SJSA1 (cell line): ENCODE measurements at places on chromosomes 16 and 17. TPM values are rescaled to one million over a fixed set of nuclear protein-coding genes. Genes with fewer than 3 reads are reported as not detected.

The FOXN1 gene
- total RNA-seq, result not detected in 2 replicates

The TPPP3 gene
- total RNA-seq, result not detected in 2 replicates

DNA sequence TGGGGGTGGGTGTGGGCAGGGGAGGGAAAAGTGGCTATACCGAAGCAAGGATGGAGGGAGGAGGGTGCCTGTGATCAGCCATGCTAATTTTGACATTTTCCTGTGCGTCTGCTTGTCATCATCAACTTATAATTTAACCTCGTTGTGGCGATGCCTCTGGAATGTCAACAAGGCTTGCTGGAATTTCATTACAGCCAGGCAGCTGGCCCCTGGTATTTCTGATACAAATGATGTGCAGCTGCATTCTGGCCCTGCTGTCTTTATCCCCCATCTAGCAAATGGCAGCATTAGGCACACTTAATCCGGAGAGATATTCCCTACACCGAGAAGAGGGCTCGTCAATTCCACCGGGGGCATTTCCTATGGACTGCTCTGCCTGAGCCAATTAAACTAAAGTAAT lies 278.3 kb upstream of the CCL2 start:
- H3K27me3 ChIP-seq, result no peaks in the 10 kb centered on the region; the same call in 1 of the 2 replicates
- H3K36me3 ChIP-seq, result no peaks in the 10 kb centered on the region
- no peak overlapping the region for H3K4me3 ChIP-seq

The OTOP3 gene
- not detected in 2 replicates for total RNA-seq

The C16orf86 gene
- 0.32 TPM in 1 of 2 replicates, not detected in the other for total RNA-seq

- peaks cover 66% of the 10 kb centered on the region for H3K36me3 ChIP-seq
- H3K4me1 ChIP-seq, result no peaks in the 10 kb centered on the region
- H3K27ac ChIP-seq, result no peak overlapping the region
These were observed 15.4 kb downstream of the CLUH start for GRCh38 chr17:2695961-2696760.

DNA sequence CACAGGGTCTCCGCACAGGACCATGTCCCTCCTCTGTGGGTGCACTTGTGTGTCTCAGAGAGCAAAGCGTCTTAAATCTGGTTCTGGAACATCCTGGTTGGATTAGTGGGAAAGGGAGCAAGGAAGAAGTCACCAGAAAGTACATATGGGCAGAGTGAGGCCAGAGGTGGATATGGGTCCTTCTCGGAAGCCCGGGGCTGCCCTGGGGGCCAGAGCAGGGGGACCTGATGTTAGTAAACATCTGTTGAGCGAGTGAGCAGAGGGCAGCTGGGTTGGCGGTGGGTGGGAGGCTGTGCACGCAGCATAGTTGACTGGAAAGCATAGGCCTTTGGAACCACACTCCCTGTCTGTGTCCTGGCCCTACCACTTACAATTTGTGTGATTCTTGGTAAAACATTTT lies 22.7 kb downstream of the UNC13D start:
- DNase-seq, result no peak
- no peak overlapping the region for H3K27ac ChIP-seq
- peaks cover 91% of the 10 kb centered on the region for H3K36me3 ChIP-seq
- H3K27me3 ChIP-seq, result no peaks in the 10 kb centered on the region
- H3K4me3 ChIP-seq, result no peak overlapping the region

GRCh38 chr17:46135126-46135812 lies 58.0 kb downstream of the KANSL1 start:
- no peak for DNase-seq
- H3K4me1 ChIP-seq, result peaks cover 13% of the 10 kb centered on the region
- H3K27ac ChIP-seq, result no peak overlapping the region
- H3K36me3 ChIP-seq, result peaks cover 23% of the 10 kb centered on the region
- H3K27me3 ChIP-seq, result no peaks in the 10 kb centered on the region

The TP53TG3F gene
- not detected in 2 replicates for total RNA-seq

GRCh38 chr16:58148526-58148925 lies 19.3 kb upstream of the CFAP20 start:
- H3K27me3 ChIP-seq, result no peaks in the 10 kb centered on the region
- DNase-seq, result no peak
- H3K4me1 ChIP-seq, result no peaks in the 10 kb centered on the region

GRCh38 chr16:54460263-54460860 lies 173.8 kb upstream of the IRX3 start:
- H3K4me1 ChIP-seq, result peaks cover 42% of the 10 kb centered on the region
- H3K27ac ChIP-seq, result peak overlapping the region; percentile 55
- H3K27me3 ChIP-seq, result no peaks in the 10 kb centered on the region
- H3K36me3 ChIP-seq, result no peaks in the 10 kb centered on the region
- no peak overlapping the region for H3K4me3 ChIP-seq

DNA sequence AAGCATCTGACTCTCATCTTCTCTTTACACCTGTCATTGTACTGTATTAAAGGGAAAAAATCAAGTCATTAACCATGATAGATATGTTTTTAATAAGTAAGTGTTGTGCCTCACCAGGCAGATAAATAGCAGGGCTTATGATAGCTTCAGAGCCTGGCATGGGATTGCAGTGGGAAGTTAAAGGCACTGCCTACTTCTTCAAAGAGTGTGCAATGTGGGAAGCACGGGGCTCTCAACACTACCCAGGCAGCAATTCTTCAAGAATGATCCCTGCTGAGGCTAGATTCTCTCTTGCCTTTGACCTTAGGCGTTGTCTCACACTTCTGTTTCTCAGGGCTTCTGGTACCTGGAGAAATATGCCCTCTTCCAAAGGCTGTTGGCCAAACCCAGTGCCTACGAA lies 297.3 kb downstream of the MAF start:
- H3K4me1 ChIP-seq, result no peaks in the 10 kb centered on the region
- no peaks in the 10 kb centered on the region for H3K36me3 ChIP-seq
- no peak overlapping the region for H3K4me3 ChIP-seq
